ENCODE measurements at places on chromosomes 16 and 17.
A peak's percentile ranks its signal among the peaks of the same experiment; 100 is the strongest.

DNA sequence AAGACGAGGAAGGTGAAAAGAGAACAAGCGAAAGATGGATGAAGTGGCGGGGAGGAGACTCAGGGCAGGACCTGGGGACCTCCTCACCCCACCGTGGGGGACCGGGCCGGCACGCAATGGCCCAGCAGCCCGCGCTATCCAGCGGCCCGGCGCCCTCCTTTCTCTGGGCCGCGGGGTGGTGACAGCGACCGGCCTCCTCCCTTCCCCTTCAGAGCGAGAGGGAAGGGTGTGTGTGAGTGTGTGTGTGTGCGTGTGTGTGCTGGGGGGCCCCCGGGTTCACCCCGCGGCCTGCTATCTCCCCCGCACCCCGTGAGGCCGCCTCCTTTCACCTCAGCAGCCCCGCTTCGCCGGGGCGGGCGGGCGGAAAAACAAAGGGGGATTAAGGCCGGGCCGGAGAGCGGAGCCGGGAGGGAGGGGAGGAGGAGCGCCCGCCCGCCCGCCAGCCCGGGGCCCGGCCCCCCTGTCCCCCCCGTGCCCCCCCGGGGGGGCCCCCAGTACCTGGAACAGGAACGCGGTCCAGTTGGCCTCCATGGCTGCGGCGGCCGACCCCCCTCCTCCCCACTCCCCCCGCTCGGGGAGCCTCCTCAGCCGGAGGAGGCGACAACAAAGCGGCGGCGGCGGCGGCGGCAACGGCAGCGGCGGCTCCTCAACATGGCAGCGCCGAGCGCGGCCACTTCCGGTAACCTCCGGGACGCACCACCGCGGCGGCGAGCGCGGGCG, at the start of gene VEZF1:
VEZF1 (minus strand) TSS at position 674 of the 720 bp plus-strand sequence; CDS start at position 531, 143 bp downstream.
- DNase-seq = peak; percentile 73

DNA sequence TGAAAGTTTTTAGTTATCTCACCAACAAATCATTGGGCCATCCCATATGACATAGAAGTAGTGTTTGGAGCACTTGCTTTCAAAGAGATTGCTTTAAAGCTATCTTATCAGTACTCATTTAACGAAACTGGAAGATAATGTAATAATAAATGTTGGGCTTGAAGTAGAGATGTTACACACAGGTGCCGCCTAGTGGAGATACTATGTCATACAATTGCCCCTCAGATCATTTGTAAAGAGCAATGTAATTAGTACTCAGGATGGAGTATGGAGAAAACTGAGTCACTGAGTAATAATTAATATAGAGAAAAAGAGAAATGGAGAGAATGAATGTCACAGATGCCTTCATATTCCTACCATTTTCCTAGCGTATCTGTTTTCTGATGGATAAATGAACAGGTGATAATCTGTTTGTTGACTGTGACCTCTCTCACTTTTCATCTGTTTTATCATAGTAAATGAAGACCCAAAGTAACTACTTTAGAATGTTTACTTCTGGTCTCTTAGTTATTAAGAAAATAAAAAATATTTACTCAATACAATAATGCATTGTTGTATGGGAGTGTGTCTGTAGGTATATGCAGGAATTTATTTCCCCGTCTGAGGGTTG, 80.4 kb downstream of the EFCAB5 start:
- DNase-seq = peak; percentile 3

DNA sequence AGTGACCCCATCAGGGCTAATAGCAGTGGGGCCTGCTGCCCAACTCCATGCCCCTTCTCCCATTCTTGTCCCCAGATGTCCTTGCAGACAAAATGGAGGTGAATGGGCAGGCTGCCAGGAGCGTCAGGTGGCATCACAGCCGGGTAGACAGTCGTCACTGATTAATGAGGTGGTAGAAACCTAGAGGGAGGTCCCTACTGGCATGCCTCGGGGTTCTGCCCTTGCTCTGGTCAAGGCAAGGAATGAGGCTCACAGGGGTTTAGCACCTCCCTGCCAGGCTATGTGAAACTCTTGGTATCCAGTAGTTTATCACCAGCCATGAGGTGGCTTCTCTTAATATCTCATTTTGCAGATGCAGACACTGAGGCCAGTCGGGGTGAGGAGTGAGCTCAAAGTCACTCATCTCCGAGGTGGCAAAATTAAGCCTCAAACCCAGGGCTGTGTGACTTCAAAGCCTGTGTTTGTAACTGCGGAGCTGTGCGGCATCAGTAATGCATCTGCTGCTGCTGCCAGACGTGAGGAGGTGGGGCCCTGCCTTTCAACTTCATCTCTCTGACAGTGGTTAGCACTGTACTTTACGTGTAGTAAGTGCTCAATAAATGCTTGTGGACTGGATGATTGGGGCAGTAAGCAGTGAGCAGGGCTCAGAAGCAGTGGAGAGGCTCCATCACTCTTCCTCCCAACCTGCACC, 21.3 kb downstream of the RAI1 start:
- DNase-seq = no peak

DNA sequence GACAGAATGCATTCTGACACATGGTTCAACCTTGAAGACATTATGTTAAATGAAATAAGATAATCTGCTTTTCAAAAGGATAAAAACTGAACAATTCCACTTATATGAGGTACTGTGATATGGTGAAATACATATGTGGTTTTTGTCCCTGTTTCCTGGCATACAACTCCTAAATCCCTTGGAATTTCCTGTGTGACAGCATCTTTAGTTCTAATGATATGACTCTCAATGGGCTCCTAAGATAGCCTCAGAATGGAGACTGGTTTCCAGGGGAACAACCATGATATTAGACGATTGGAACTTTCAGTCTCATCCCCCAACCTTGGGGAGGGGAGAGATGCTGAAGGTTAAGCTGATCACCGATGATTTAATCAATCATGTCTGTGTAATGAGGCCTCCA, 37.7 kb upstream of the PHLPP2 start:
- DNase-seq = no peak

GRCh38 chr16:76729525-76729924, 452.3 kb downstream of the CNTNAP4 start:
- DNase-seq = no peak

GRCh38 chr16:85601272-85601639, 11.9 kb upstream of the GSE1 start:
- no peak for DNase-seq

GRCh38 chr16:85330006-85330693, 217.9 kb upstream of the CIBAR2 start:
- DNase-seq = no peak

DNA sequence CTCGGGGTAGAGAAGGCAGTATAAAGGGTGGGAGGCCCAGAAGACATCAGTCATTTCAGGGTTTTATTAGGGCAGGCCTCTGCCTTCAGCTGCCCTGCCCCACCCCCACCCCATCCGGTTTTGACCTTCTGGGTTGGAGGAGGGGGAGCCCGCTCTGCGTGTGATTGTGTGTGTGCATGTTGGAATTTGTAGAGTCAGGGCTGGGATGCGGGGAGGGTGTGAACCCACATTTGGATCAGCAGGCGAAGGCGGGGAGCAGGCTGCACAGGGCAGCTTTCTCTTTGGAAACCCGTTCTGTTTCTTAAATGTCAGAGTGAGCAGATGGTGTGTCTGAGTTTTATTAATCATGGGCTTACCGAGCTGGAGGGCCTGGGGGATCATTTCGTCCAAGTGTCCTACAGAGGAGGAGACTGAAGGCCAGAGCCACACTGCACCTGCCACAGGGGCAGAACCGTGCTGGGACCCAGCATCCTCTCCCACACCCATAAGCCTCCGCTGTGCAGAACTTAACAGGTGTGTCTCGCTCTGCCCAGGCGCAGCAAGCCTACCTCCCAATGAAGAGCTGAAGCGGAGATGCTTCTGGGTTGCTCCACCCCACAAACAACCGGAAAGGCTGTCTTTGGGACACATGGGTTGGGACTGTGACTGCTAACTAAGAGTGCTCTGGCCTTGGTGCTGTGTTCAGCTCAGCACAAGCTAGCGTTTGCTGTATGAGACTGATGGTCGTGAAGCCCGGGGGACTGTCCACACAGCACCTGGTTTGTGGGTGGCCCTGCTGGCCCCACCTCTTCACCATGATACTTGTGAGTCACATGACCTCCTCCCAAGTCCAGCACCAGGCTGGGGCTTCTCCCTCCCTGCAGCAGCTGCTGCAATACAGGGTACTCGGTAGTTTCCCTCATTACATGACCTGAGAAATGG, 70.9 kb upstream of the GSE1 start:
- DNase-seq = no peak

GRCh38 chr17:68452724-68453290, 4.5 kb downstream of the WIPI1 start:
- DNase-seq = no peak

GRCh38 chr16:189604-190186, 9.4 kb downstream of the HBQ1 start:
- no peak for DNase-seq

DNA sequence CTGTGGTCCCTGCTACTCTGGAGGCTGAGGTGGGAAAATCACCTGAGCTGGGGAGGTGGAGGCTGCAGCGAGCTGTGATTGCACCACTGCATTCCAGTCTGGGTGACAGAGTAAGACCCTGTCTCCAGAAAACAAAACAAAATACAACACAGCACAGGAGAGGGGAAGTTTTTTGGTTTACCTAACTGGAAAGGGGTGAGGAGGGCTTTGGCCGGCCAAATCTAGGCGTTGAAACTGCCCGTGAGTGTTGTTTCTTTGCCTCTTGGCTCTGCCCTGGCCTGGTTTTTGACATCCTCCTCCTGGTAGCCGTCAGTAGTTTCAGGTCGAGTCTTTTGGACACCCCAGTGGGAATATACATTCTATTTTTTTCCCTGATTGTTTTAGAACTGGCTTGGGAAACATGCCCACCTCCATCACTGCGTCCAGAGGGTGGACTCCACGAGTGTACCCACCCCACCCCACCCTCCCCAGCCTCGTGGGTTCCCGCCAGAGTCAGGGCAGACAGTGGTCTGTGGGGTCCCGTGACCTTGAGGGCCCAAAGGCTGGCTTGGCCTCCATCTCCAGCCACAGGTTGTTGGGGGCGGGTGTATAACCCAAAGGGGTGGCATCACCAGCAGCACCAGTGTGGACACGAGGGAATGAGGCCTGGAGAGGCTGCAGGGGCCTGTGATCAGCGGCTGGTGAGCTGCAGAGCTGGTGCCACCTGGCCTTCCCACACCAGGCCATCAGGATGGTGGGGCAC, 42.7 kb downstream of the NT5M start:
- no peak for DNase-seq

DNA sequence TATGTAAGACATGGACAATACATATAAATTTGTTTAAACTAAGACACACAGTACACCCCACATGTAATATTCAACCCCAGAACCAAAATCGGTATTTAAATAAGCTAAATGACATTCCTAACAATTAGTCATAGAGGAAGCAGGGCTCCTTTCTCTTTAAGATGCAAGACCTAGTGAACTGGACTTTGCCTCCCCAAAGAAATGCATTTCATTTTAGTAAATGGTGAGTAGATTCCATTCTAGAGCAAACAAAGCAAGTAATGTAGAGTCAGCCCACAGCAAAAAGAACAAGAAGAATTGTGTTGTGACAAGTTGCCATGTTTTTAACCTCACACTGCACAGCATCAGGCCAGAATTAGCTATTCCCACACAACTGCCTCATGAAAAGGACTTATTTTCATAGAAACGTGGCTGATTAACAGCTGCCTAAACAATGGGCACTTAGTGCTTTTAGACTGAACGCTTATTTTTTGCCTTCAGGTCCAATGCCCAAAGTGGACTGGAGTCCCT, 14.4 kb downstream of the DNAJC7 start:
- DNase-seq = no peak

GRCh38 chr17:3993493-3994220, 29.4 kb upstream of the ATP2A3 start:
- no peak for DNase-seq

GRCh38 chr16:87436225-87437172, 44.4 kb downstream of the MAP1LC3B start:
- DNase-seq = no peak

- DNase-seq = no peak
Observed at GRCh38 chr16:29646947-29647346, 16.1 kb upstream of the SPN start.

GRCh38 chr16:87608400-87608985, 6.2 kb downstream of the JPH3 start:
- DNase-seq = peak; percentile 41

DNA sequence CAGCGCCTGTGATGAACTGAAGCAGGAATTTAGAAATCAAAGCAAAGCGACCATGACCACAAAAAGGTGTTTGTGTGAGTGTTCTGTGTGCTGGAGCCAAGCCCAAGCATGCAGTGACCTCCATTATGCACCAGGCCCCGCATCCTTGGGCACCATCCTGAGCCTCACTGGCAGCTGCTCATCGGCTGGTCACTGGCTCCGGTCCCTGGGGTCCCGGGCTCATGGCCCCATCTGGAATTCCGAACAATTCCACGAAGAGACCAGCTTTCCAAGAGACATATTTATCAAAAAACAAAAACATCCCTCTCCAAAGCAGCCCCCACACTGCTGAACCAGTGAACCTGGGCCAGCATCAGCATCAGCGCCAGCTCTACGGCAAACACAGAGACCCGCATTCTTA, 15.2 kb upstream of the ZNF469 start:
- DNase-seq = no peak

DNA sequence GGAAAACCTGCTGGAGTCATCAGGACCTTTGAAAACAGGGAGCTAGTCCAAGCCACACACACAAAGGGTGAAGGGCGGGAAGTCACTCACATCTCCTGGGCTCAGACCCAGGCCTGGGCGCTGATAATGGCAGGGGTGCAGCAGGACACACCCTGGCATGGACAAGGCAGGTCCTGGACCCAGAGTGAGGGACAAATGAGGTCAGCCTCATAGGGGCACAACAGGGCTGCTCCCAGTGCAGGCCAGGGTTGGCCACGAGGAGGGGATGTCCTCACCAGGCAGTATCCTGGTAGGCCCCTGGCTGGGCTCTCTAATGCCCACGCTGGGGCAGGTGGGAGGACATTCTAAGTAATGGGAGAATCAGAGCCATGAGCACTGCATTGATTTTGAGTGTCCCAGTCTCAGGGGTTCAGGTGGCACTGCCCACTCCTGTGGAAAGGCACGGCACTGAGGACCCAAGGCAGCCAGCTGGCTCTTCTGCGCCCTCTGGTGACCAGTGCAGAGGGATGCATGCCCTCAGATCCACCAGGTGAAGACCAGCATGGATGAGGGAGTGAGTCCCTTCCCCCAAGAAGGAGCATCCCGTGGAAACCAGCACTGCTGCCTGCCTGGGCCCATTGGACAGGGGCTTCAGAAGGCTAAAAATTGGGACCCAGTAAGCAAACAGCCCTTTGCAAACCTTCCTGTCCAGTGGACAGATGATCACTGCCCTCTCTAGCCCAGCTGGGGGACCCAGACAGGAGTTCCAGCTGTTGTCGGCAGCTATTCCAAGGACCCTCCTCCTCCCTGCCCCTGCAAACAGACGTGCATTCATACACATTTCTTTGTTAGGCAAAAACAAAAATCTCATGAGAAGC, 23.4 kb upstream of the SREBF1 start:
- DNase-seq = peak; percentile 68

- no peak for DNase-seq
Observed at GRCh38 chr17:9195961-9196670, 174.8 kb downstream of the NTN1 start.

GRCh38 chr16:51154271-51155171, 3.5 kb upstream of the SALL1 start:
- no peak for DNase-seq
